Pulmonary artery endothelial cell (primary cell): ENCODE measurements at places on chromosomes 7 and 10. TPM values are rescaled to one million over a fixed set of nuclear protein-coding genes. Genes with fewer than 3 reads are reported as not detected.

The NXPH1 gene
- not detected in 2 replicates for total RNA-seq

The CYP2E1 gene
- total RNA-seq = 0.13 TPM in 1 of 2 replicates, not detected in the other

The ABCC2 gene
- 0.66 and 0.99 TPM in 2 replicates for total RNA-seq

The ORC5 gene
- 83.0 and 175 TPM in 2 replicates for total RNA-seq

The SPDYE11 gene
- total RNA-seq = not detected in 2 replicates

The ADARB2 gene
- total RNA-seq = not detected in 2 replicates

The DOCK4 gene
- total RNA-seq = 178 and 198 TPM in 2 replicates

The CALY gene
- total RNA-seq = not detected in 2 replicates

The POU6F2 gene
- total RNA-seq = not detected in 2 replicates

The ATOH7 gene
- total RNA-seq = not detected in 2 replicates

The PARD3 gene
- total RNA-seq = 34.8 and 54.8 TPM in 2 replicates

The OR6V1 gene
- total RNA-seq = not detected in 2 replicates

The CFTR gene
- not detected in 2 replicates for total RNA-seq

The NUPR2 gene
- not detected in 2 replicates for total RNA-seq

The CCDC6 gene
- 24.1 and 27.3 TPM in 2 replicates for total RNA-seq

The TMEM184A gene
- not detected in 2 replicates for total RNA-seq

The AEBP1 gene
- total RNA-seq = 2.6 and 5.4 TPM in 2 replicates

The PAX4 gene
- not detected in 2 replicates for total RNA-seq

The KLF14 gene
- total RNA-seq = not detected in 2 replicates

The IGFBP3 gene
- total RNA-seq = 10.2 and 15.5 TPM in 2 replicates

The PIK3AP1 gene
- 0.13 and 0.21 TPM in 2 replicates for total RNA-seq

The ZNF853 gene
- total RNA-seq = 0.39 and 0.79 TPM in 2 replicates

The ZNRF2 gene
- total RNA-seq = 4.9 and 8.9 TPM in 2 replicates

The ZNF804B gene
- total RNA-seq = not detected in 2 replicates

The VDAC2 gene
- total RNA-seq = 144 and 171 TPM in 2 replicates

The VCL gene
- 169 and 184 TPM in 2 replicates for total RNA-seq

The SFTPD gene
- not detected in 2 replicates for total RNA-seq

The SPDYE5 gene
- not detected in 2 replicates for total RNA-seq

The DPY19L1 gene
- total RNA-seq = 77.2 and 104 TPM in 2 replicates

The MACROH2A2 gene
- 0.59 and 1.0 TPM in 2 replicates for total RNA-seq

The ASB10 gene
- not detected in 2 replicates for total RNA-seq

The NRCAM gene
- total RNA-seq = 59.2 and 87.2 TPM in 2 replicates

The PRPS1L1 gene
- not detected in 2 replicates for total RNA-seq

The COX19 gene
- total RNA-seq = 5.9 and 7.7 TPM in 2 replicates

The LRIT1 gene
- total RNA-seq = not detected in 2 replicates

The GSDME gene
- total RNA-seq = 28.3 and 32.6 TPM in 2 replicates

The UCMA gene
- total RNA-seq = not detected in 2 replicates

The NFE2L3 gene
- 66.2 and 68.0 TPM in 2 replicates for total RNA-seq

The LIPJ gene
- 0.21 TPM in 1 of 2 replicates, not detected in the other for total RNA-seq

The FXYD4 gene
- not detected in 2 replicates for total RNA-seq

The A1CF gene
- not detected in 2 replicates for total RNA-seq

The OR2A5 gene
- total RNA-seq = not detected in 2 replicates

The FBXL13 gene
- 0.73 and 3.0 TPM in 2 replicates for total RNA-seq
